ENCODE measurements at places on chromosomes 3 and 15.
A peak's percentile ranks its signal among the peaks of the same experiment; 100 is the strongest.

DNA sequence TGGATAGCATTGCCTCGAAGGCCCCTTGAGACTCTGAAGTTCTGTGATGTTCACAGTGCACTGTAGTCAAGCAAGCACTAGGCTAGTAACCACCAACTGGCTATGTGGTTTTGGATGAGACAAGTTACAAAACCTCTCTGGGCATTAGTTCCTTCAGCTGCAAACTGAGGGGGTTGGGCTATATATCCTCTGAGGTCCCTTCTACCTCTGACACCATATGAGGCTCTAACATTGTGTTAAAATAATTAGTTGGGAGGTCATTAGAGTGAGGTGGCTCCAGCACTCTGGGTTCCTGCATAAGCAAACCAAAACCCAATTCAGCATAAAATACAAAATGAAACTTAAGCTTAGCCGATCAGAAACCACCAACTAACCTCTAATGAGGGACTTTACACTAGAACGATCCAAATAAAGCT, 209.5 kb upstream of the LRRN1 start:
- no peak for DNase-seq

DNA sequence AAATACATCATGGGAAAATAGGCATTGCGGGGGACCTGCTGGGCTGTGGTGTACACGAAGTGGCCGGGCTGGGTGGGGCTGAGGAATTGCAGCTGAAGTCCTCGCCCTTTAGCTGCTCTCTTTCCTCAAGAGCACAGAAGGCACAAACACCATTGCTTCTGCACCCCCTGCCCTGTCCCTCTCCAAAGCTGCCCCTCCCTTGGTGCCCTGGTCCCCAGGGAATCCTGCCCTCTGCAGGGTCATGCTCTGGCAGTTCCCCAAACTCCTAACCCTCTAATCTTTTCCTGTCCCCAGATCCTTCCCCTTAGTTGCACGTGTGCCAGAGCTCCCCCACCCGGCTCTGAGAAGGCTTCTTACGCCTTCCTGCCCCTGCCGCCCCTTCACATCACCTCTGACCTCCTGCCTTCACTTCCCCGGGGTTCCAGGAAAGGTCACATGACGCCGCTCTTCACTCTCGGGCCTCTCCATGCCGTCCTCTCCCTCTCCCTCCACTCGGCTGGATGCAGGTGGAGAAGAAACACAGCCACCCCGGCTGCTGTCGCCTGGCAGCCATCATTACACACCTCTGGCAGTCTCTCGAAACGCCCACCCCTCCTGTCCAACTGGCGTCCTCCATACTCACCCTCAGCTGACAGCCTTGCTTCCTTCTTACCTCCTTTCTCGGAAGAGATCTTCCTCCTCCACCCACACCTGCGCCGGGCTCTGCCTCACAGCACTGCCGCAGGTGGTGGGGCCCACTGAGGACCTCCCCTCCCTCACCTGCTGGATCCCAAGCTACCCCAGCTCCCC, 6.9 kb upstream of the PCSK6 start:
- DNase-seq: peak; percentile 88

GRCh38 chr15:67840749-67841512, 1.1 kb upstream of the RNU6-1 start:
- DNase-seq: no peak

- no peak for DNase-seq
Observed at GRCh38 chr15:78368651-78369050, 28.5 kb downstream of the CRABP1 start.

DNA sequence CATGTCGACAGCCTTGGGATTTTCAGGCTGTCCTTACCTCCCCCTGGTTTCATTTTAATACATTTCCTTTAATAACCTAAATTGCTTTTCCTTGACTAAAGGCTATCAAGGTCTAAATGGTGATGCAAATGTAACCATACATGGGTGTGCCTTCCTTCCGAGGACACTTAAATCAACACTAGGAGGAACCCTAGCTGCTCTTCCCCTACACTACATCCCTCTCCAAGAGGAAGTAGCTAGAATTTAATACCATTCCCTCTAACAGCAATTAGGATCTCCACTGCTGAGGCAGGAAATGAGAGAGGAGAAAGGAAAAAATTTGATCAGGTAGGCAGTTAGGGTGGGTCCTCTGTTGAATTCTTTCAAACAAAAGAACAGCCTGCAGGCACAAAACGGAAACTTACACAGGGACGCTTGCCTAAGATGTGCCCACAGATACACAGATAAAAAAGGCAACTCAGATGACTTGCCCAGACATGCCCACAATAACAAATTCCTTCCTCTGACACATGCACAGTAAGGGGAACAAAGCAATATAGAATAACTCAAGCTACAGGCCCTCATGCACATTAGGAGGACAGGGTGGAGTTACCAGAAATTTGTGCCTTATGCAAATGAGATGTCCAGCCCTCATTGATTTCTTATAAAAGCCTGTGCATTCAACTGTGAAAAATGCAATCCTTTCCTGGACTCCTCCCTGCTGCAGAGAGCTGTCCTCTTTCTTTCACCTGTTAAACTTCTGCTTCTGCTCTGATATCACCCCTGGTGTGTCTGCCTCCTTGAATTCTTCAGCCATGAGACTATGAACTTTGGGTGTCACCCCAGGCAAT, 1024.4 kb upstream of the CADM2 start:
- no peak for DNase-seq

- no peak for DNase-seq
Observed at GRCh38 chr15:68378595-68378994, 53.4 kb downstream of the ITGA11 start.

GRCh38 chr15:81111018-81111417, 23.1 kb upstream of the CFAP161 start:
- DNase-seq: no peak

DNA sequence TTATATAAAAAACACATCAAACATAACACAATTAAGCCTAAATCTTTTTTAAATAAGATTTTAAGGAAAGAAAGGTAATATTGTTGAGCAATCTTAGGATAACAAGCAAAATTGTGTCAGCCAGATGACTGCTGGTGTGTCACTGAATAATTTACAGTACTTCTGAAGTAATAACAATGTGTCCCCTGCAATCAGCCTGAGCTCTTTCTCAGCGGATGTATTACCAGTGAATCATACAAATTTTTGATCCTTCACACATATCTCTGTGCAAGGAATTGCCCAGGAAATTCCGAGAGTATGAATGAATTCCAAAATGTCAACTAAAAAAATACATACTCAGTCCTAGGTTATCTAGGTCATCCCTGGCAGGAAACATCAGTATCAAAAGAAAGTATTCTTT, 76.6 kb upstream of the PTX3 start:
- no peak for DNase-seq

GRCh38 chr3:50674349-50675178, at the start of gene DOCK3:
TSS of gene DOCK3 (plus strand) at chr3:50674927. CDS start at chr3:50675264, 337 bp downstream.
- peak; percentile 68 for DNase-seq

GRCh38 chr3:161731968-161732367, 235.4 kb downstream of the OTOL1 start:
- no peak for DNase-seq

- DNase-seq: no peak
Observed at GRCh38 chr15:45573961-45574629, 13.1 kb upstream of the BLOC1S6 start.

GRCh38 chr15:68842958-68843357, 22.3 kb upstream of the ANP32A start:
- DNase-seq: no peak

- no peak for DNase-seq
Observed at GRCh38 chr3:101809178-101810021, 30.4 kb downstream of the NXPE3 start.

- no peak for DNase-seq
Observed at GRCh38 chr3:112982710-112983109, 7.8 kb upstream of the CD200R1 start.

DNA sequence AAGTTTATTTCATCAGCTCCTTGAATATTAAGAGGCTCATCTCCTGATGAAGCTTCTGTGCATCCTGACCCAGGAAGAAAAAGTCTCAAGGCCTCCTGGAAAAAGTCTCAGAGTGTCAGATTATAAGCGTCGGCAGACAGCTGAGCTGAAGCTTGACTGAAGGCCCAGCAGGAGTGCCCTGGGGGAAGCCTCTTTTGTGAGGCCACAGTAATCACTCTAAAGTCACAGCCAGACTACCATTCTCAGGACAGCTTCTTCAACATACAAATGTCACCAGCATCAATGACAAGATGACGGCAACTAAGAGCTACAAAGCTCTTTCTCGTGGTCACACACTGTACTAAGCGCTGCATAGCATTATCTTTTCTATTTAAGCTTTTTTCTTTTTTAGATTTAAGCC, 72.7 kb upstream of the LRRN1 start:
- no peak for DNase-seq

DNA sequence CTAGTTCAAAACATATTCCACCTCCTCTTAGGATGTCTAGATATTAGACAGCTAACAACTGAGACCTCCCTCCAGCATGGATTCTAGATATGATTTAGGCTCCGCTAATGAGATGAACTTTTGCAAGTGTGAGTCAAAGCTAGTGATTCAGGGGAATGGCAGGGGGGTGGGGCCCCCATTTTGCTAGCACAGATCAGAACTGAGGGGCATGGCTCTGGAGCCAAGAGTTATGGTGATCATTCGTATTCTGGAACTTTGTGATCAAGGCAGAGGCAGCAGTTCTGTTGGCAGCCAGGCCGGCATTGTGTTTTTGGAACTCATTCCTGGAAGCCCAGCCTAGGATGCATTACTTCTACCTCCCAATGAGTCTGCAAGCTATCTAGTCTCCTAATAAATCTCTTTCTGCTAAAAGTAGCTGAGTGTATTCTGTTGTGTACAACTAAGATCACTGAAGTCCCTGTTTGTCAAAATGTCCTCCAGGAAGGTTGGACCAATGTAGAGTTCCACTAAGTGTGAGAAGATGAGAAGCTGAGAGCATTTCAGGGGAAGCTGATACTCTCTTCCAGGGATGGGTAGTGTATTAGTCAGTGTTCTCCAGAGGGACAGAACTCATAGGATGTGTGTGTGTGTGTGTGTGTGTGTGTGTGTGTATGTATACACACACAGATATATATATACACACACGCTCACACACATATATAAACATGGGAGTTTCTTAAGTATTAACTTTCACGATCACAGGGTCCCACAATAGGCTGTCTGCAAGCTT, 312.7 kb downstream of the TLE3 start:
- peak; percentile 72 for DNase-seq

GRCh38 chr15:98134905-98135304, 174.4 kb downstream of the ARRDC4 start:
- no peak for DNase-seq

GRCh38 chr15:73374604-73375003, 5.8 kb upstream of the HCN4 start:
- no peak for DNase-seq

DNA sequence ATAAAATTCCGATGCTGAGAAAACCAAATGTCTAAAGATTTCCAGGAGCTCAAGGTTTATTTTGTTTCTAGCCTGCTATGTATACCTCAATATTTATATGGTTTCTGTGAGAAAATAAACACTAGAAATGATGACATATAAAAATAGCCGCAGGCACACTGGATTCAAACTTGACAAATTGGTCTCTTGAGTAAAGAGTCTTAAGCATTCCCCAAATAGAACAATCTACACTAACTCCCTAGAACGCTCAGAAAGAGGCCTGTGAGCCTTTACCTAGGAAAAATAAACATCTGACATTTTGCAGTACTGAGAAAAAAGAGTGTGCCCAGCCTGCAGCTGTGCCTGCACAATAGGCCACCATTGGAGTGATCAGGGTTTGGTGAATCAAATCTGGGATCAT, 75.2 kb downstream of the NEK10 start:
- no peak for DNase-seq

DNA sequence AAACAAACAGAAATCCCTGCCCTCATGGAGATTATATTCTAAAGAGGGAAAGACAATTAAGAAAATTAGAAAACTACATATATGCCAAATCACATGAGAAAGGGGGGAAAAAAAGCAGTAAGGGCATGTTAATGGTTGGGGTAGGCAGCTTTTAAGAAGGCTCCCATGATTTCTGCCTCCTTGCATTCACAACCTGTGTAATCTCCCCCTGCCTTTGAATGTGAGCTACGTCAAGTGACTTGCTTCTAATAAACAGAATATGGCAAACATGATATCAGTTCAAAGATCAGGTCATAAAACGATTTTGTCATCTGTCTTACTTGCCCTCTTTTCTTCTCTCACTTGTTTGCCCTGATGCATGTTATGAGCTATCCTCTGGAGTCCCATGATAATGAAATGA, 673.6 kb upstream of the ADAMTS9 start:
- no peak for DNase-seq

- peak; percentile 14 for DNase-seq
Observed at GRCh38 chr15:68445351-68445750, 13.4 kb upstream of the ITGA11 start.

Data from esophagus muscularis mucosa (tissue), 4 donors.